ENCODE measurements at places on chromosomes 3 and 15.

- DNase-seq, result no peak
Measured at GRCh38 chr15:88897456-88898194, 2.3 kb upstream of the HAPLN3 start.

DNA sequence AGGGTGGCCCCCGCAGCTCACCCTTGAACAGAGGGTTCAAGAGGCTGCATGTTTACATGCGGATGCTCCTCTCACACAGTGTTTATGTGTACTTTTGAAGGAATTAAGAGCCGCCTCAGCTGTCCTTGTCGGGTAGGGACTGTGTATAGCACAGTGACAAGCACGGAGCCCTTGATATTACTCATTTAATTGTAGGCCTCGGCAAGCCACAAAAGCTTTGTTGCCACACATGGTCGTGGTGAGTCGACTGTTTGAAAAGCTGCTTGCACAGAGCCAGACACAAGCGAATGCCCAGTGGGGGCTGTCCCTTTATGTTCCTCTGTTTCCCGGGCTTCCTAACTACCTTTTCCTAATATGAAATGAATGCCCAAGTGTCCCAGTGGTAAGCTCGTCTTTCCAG is 4.5 kb downstream of the ESYT3 start:
- DNase-seq, result no peak

- DNase-seq, result no peak
Measured at GRCh38 chr3:30282154-30282696, 324.2 kb upstream of the TGFBR2 start.

DNA sequence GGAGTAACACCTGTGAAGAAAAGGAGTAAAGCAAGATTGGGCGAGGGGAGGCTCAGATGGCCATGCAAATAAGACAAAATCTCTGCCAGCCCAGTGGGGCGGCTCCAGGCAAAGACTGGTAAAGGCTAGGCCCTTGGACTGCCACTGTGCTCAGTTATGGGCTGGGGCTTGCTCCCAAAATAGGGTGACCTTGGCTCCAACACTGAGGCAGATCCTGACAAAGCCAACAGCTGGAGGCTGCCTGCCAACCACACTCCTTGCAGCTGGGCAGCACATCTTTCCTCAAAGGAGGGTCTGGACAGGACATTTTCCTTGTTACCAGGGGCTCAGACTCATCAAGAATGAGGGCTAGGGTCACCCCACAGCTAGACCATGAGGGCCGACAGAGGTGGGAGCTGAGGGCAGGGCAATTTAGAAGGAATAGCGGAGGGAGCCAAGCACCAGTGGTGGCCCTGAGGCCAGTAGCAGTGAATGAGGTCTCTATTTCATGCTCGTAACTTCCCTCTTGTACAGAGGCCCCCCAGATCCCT is 86.1 kb downstream of the CHRD start:
- no peak for DNase-seq

DNA sequence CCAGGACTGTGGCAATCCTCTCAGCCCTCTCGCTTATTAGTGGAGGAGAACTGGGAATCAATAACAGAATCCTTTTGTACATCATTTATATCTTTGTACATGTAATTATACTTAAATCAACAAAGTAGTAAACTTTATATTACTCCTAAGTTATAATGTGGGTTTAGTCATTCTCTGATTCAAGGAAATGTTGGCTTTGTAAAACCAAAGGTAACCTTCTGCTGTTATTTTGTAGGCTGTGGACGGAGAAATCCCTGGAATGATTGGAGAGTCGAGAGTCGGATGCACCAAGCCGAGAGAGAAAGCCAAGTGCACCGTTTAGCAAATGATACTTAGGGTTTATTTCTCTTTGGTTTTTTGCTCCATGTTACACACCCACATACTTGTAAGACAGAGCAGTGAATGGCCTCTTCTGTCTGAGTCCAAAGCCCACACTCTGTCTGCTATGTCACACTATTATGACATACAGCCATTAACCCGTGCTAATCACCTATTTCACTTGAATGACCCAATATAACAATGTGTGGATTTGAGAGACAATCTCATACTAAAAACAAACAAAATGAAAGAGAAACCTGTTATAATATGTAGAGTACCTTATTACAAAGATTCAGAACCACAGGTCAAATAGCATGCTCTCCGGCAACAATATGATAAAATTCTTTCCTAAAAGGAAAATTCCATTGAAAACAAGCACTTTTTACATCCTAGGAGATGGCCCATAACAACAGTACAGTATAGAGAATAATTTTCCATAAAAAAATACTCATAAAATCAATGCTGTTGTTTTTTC is 72.2 kb downstream of the MECOM start:
- DNase-seq, result no peak

DNA sequence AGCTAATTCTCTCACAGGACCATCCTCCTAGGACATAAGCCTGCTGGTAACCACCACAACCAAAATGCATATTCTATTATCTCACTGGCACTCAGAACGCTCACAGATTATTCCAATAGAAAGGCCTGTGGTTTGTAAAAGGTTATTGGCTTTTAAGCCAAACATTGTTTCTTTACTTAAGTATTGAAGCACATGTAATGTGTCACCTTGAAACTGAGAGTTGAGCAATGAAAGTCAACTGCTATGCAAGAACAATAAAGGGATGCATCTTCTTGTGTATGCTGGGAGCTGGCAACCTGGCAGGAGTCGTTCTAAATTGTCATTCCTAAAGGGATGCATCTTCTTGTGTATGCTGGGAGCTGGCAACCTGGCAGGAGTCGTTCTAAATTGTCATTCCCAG is 298.6 kb upstream of the DNAJC19 start:
- DNase-seq, result no peak

- no peak for DNase-seq
Measured at GRCh38 chr3:13308380-13308801, 111.7 kb downstream of the NUP210 start.

DNA sequence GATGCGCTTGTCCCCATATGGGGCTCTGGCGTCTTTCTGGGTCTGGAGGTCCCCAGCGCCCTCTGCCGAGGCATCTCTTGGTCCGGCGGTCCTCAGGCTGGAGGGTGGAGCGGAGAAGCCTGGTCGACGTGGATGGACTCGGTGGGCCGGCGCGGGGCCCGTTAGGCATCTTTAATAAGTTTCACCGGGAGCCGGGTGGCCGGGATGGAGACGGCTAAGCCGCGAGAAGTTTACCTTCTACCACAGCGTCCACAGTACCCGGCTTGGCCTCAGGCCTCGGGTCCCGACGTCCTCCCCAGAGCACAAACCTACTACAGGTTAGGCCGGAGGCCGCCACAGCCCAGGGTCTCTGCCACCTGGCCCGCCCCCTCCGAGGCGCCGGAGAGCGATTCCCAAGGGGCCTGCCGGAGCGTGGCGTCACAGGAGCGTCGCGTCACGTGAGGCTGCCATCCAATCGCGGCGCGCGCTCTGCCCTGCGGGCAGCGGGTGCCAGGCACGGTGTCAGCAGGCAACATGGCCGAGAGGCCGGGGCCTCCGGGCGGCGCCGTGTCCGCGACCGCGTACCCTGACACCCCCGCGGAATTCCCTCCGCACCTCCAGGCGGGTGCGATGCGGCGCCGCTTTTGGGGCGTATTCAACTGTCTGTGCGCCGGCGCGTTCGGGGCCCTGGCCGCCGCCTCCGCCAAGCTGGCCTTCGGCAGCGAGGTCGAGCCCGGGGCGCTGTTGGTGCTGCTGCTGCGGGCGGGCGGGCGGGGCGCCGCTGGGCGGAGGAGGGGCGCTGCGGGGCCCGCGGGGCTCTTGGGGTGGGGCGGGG is at the start of gene TMEM42:
TSS of gene TMEM42 (plus strand) at position 501 of the 814 bp plus-strand sequence. CDS start at position 514, 13 bp downstream.
- peak; percentile 90 for DNase-seq

DNA sequence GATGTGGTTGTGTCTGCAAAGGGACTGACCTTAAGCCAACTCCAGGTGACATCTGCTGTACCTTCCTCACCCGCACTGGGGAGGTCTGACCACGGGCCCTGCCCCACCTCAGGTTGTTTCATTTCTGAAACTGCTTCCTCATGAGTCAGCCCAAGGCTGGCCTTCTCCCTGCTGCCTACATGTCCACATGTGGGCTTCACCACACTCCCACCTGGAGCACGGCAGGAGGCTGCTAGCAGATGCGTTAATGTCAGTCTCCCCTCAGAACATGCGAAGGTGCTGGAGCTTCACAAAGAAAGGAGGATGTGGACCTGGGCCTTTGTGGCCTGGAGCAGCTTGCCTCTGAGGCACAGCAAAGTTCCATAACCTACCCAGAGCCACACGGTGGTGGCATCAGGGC is 69.4 kb upstream of the PLXNA1 start:
- no peak for DNase-seq

All from activated B cell treated with CpG ODN at 0.5 μM for 24 hours (primary cell).